Upper lobe of left lung (tissue), 6 donors: ENCODE measurements at places on chromosomes 7 and 10. TPM values are rescaled to one million over a fixed set of nuclear protein-coding genes. Genes with fewer than 3 reads are reported as not detected.
A peak's percentile ranks its signal among the peaks of the same experiment; 100 is the strongest.

GRCh38 chr7:113892818-113893217 is 26.0 kb downstream of the PPP1R3A start:
- no peaks in the 10 kb centered on the region for H3K27me3 ChIP-seq
- DNase-seq = no peak
- no peak overlapping the region for H3K27ac ChIP-seq
- H3K4me1 ChIP-seq = no peaks in the 10 kb centered on the region

DNA sequence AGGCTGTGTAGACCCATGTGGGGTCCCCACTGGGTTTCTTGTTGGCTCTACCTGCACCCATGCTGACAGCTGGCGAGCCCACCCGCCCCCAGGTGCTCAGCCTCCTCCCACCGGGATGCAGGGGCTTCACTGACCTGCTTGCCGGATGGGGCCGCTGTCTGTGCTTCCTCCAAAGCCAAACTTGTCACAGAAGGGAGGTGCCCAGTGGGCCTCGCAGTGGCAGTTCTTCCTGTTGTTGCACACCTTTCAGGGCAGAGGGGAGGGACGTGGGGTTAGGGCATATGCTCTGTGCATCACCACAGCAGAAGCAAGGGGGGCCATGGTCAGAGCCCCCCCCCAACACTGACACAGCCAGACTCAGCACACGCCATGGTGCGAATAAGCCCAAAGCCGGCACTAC is 146.5 kb downstream of the FANK1 start:
- peak; percentile 64 for DNase-seq
- no peak overlapping the region for H3K4me3 ChIP-seq
- H3K27me3 ChIP-seq = no peaks in the 10 kb centered on the region

DNA sequence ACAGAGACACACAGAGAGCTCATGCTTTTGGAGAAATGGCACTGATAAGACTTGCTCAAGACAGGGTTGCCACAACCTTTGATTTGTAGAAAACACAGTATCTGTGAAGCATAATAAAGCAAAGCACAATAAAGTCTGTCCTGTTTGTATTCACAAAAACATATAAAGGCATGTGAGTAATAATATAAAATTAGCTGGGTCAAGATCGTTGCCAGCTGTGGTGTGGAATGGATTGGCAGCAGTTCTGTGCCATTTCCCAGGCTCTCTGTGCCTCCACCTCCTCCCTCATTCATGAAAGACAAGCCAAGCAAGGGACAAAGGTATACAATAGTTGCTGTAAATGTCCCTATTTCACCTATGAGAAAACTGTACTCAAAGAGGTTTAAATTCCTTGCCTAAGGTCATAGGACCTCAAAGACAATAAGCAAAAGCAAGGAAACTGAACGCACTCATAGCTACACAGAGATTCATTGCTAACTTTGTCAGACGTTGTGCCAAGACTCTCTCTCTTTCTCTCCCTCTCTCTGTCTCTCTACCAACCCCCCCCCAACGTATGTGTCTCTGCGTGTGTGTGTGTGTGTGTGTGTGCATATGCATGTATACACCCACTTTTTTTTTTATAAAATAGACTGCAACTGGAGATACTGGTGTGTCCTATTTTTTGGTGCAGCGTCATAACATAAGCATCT is 31.8 kb downstream of the CHST3 start:
- H3K27ac ChIP-seq = peak overlapping the region; percentile 48
- H3K4me1 ChIP-seq = peaks cover 18% of the 10 kb centered on the region
- no peaks in the 10 kb centered on the region for H3K27me3 ChIP-seq

GRCh38 chr7:137915266-137915665 is 68.5 kb upstream of the DGKI start:
- DNase-seq = no peak
- H3K4me1 ChIP-seq = no peaks in the 10 kb centered on the region
- no peak overlapping the region for H3K4me3 ChIP-seq
- H3K36me3 ChIP-seq = peaks cover 35% of the 10 kb centered on the region
- H3K27ac ChIP-seq = no peak overlapping the region
- no peaks in the 10 kb centered on the region for H3K27me3 ChIP-seq

DNA sequence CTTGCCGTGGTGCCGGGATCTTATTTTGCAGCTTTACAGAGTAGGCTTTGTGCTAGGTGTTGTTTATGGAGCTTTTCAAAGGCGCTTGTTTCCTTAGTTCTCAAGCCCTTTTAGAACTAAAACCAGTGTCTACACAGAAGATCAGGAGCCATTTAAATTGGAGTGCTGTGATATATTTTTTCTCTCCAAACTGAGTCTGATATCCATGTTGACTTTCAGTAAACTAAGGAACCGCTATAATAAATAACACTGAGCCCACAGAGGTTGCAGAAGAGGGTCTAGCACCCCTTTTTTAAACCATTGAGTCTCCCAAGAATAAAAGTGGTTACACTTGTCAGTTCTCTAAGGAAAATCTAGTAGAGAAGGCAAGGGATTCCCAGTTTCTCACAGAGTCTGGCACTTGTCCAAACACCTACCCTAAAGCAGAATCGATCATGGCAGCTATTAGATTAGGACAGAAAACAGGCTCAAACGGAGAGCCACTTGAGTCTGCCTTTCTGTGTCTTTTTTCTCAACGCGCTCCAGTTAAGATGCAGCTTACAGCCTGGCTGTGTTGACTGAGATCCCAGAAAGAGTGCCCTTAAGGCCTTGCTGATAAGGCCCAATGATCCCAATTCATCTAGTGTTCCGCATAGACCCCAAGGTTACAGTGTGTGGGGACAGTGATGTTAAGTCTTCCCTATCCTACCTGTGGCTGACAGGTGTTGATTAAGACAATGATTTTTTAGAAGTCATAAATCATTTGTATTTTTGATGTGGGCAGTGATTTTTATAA is 804 bp downstream of the TMEM106B start:
- H3K36me3 ChIP-seq = no peaks in the 10 kb centered on the region
- no peak for DNase-seq
- H3K4me1 ChIP-seq = peaks cover 17% of the 10 kb centered on the region
- H3K27me3 ChIP-seq = no peaks in the 10 kb centered on the region

CPA4 gene
- not detected for total RNA-seq

DNA sequence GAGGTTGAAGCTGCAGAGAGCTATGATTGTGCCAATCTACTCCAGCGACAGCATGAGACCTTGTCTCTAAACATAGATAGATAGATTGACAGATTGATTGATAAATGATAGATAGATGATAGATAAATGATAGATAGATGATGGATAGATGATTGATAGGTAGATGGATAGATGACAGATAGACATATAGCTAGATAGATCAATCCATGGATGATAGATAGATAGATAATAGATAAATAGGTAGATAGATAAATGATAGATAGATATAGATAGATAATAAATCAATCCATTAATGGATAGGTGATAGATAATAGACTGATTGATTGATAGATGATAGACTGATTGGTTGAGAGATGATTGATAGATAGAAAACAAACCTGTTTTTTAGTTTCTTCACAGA is 349.6 kb downstream of the PAXIP1 start:
- H3K27ac ChIP-seq = no peak overlapping the region
- no peaks in the 10 kb centered on the region for H3K4me1 ChIP-seq
- no peaks in the 10 kb centered on the region for H3K36me3 ChIP-seq
- H3K4me3 ChIP-seq = no peak overlapping the region

HTR5A gene
- not detected for total RNA-seq

- no peaks in the 10 kb centered on the region for H3K27me3 ChIP-seq
- no peak for DNase-seq
- peak overlapping the region; percentile 31 for H3K4me3 ChIP-seq
- peaks cover 7% of the 10 kb centered on the region for H3K4me1 ChIP-seq
- H3K27ac ChIP-seq = no peak overlapping the region
These were observed 107.7 kb upstream of the BTBD16 start for GRCh38 chr10:122163174-122164022.

SHTN1 gene
- total RNA-seq = 33.5 TPM

DNA sequence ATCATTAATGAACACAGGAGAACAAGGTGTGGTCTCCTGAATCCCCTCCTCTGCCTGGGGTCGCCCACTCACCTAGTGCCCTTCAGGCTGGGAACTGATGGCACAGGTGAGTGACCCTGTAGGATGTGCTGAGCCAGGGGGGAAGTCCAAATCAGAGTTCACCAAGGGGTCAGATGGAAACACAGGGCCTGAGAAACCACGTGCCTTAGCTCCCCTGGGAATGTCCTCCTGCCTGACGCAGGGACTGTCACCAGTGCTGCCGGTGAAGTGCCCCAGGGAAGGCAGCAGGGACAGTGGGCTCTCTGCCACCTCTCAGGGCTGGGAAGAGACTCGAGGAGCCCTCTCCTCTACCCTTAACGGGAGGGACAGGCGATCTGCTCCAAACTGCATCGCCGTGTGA is 5.8 kb upstream of the PYROXD2 start:
- DNase-seq = no peak
- H3K27ac ChIP-seq = no peak overlapping the region
- H3K4me3 ChIP-seq = no peak overlapping the region
- H3K27me3 ChIP-seq = no peaks in the 10 kb centered on the region
- H3K36me3 ChIP-seq = peaks cover 12% of the 10 kb centered on the region

GRCh38 chr7:94297397-94297838 is 97.3 kb upstream of the COL1A2 start:
- H3K27me3 ChIP-seq = no peaks in the 10 kb centered on the region
- peaks cover under 1% of the 10 kb centered on the region for H3K4me1 ChIP-seq
- H3K27ac ChIP-seq = peak overlapping the region; percentile 51
- DNase-seq = no peak
- H3K36me3 ChIP-seq = no peaks in the 10 kb centered on the region
- H3K4me3 ChIP-seq = no peak overlapping the region

GIMAP7 gene
- 36.7 TPM for total RNA-seq

DNA sequence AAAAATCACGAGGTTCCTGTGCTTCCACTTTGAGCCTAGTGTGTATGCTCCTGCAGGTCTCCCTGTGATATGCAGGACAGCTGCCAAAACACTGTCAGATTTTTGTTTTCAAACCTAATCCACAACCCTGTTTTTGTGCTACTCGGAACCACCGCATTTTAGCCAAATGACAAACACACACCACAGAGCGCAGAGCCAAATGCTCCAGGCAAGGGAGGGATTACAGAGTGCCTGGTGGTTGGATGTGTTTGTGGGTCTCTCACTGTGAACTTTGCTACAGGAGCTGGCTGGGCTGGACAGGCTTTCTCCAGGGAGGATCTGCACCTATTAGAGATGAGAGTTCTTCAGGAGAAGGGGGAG is 5.7 kb upstream of the RBM28 start:
- H3K4me3 ChIP-seq = no peak overlapping the region
- H3K27ac ChIP-seq = no peak overlapping the region
- DNase-seq = no peak
- no peaks in the 10 kb centered on the region for H3K36me3 ChIP-seq
- H3K27me3 ChIP-seq = no peaks in the 10 kb centered on the region

URGCP gene
- total RNA-seq = 30.2 TPM

- H3K4me1 ChIP-seq = peaks cover 27% of the 10 kb centered on the region
- DNase-seq = no peak
- no peaks in the 10 kb centered on the region for H3K27me3 ChIP-seq
These were observed 19.4 kb downstream of the SLK start for GRCh38 chr10:103986360-103986759.

- peaks cover 12% of the 10 kb centered on the region for H3K4me1 ChIP-seq
- H3K27me3 ChIP-seq = no peaks in the 10 kb centered on the region
These were observed 216.8 kb upstream of the ZNF32 start for GRCh38 chr10:43865265-43866135.

- H3K36me3 ChIP-seq = no peaks in the 10 kb centered on the region
- no peak overlapping the region for H3K27ac ChIP-seq
- peaks cover 8% of the 10 kb centered on the region for H3K4me1 ChIP-seq
These were observed 96.9 kb upstream of the RHEB start for GRCh38 chr7:151616443-151617213.

DNA sequence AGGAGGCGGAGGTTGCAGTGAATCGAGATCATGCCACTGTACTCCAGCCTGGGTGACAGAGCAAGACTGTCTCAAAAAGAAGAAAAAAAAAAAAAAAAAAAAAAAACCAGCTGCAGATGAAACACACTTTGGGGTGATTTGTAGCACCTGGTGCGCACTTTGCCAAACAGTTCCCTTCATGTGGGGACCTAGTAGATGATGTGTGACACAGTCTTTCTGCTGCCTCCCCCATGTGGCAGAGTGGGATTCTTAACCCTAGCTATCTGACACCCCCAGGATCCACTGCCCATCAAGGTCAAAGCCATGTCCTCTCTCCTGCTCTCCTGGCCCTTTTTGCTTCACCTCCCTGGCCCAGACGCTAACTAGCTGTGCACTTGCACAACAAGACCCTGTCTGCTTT is 52.1 kb upstream of the PDZD8 start:
- H3K27me3 ChIP-seq = no peaks in the 10 kb centered on the region
- no peak overlapping the region for H3K4me3 ChIP-seq
- no peak overlapping the region for H3K27ac ChIP-seq
- H3K4me1 ChIP-seq = no peaks in the 10 kb centered on the region
- no peaks in the 10 kb centered on the region for H3K36me3 ChIP-seq
